ENCODE measurements at places on chromosomes 16 and 17.

DNA sequence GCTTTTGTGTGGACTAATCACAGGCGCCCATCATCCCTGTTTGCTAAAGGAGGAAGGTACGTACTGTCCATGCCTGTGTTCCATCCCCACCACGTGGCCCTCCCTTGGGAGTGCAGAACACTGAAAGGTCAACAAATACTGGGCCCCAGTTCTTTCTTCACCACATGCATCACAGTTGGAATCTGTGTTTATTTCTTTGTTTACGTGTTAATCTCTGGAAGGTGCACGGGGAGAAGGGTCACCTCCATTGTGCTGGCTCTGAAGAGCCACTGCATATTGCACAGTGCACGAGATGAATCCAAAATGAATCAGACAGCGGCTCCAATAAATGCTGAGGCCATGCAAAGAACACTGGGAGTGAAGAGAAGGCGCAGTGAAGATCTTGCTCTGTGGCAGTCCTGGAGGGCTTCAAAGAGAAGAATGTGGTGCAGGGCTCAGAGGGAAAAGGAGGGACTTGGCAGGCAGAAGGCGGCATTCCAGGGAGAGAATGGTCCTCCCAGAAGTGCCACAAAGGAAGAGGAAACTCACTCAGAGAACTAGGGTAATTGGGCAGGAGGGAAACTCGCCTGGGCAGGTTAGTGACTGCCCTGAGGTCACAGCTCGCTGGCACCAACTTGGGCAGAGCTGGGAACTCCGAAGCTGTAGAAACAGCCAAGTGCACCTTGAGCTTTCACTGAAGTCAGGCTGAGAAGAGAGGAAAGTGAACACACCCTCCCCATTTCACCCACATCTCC is 3.7 kb downstream of the RPH3AL start:
- DNase-seq: no peak

GRCh38 chr16:21150375-21151001 is at the start of gene DNAH3:
Gene DNAH3 (minus strand): TSS chr16:21150846. CDS start chr16:21150319, 527 bp downstream.
- DNase-seq: no peak

DNA sequence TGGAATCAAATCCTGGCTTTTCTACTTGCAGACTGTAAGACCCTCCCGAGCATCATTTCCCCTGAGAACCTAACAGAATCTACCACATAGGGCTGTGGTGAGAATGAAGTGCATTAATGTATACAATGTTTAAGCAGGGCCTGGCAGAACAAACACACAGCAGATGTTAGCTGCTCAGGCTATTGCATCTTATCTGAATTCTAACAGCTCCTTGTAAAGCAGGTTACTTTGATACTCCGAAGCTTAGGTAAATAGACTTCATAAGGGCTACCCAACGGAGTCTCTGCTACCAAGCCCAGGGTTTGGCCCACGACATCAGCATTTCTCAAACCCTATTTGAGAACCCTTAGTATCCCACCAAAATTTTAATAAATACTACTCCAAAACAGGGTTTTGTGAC is 24.4 kb upstream of the NOS2 start:
- no peak for DNase-seq

DNA sequence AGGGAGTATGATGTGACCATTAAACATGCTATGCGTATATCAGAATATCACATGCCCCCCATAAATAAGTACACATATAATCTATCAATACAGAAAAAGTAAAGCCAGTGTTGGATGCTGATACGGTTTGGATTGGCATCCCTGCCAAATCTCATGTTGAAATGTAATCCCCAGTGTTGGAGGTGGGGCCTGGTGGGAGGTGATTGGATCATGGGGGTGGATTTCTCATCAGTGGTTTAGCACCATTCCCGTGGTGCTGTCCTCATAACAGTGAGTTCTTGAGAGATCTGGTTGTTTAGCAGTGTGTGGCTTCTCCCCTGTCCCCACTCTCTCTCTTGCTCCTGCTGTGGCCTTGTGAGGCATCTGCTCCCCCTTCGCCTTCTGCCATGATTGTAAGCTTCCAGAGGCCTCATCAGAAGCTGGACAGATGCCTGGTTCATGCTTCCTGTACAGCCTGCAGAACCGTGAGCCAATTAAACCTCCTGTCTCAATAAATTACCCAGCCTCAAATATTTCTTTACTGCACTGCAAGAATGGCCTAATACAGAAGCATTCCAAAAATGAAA is 88.9 kb downstream of the AATF start:
- DNase-seq: no peak

- no peak for DNase-seq
Observed at GRCh38 chr16:68999114-68999513, 106.3 kb upstream of the HAS3 start.

DNA sequence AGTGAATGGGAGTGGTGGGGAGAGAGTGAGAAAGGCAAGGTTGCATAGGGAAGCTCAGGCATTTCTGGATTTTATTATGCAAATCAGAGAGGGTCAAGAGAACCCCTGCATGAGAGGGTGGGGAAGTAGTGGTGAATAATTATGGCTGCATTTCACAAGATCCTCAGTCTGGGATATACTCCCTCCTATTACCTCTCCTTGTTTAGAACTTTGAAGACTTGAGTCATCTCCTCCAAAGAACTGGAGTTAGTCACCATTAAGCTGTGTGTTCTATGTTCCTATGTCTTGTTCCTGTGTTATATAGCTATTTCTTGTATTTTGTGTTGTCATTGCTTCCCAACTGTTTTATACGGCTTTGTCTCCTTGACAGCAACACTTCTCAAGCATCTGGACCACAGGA is 18.4 kb downstream of the SOX9 start:
- no peak for DNase-seq

- DNase-seq: no peak
Observed at GRCh38 chr17:31051506-31051905, 43.3 kb upstream of the NF1 start.

DNA sequence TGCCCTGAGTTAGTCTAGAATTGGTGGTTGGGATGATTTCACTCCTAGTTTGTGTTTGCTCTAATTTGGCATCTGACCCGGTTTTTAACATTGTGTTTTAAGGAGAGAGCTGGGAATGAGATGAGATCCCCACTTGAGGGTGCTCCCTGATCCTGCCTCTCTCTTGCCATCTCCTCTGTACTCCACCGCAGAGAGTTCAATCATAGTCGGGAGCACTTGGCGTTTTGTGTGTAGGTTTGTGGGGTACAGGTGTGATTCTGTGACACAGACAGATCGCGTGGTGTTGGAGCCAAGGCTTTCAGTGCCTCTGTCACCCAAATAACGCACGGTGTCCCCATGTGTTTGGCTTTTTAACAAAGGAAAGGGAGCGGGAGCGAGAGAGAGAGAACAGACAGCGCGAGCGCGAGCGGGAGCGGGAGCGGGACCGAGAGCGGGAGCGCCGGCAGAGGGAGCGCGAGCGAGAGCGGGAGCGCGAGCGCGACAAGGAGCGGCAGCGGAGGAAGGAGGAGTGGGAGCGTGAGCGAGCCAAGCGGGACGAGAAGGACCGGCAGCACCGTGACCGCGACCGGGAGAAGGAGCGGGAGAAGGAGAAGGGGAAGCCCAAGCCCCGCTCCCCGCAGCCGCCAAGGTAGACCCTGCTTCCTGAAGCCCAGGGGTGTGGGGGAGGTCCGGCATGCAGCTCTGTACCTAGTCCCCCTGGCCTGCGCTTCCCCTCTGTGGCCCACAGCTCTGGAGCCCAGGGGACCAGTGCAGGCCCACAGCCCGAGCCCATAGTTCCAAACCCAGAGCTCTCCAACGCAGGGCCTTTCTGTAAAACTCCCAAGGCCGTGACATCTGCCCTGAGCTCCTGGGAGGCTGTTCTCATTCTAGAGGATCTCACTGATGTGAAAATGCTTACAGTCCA is 27.2 kb upstream of the IL17C start:
- no peak for DNase-seq

- DNase-seq: no peak
Observed at GRCh38 chr17:81317961-81318605, 23.0 kb upstream of the SLC38A10 start.

GRCh38 chr17:41686281-41686680 is 2.4 kb upstream of the EIF1 start:
- no peak for DNase-seq

DNA sequence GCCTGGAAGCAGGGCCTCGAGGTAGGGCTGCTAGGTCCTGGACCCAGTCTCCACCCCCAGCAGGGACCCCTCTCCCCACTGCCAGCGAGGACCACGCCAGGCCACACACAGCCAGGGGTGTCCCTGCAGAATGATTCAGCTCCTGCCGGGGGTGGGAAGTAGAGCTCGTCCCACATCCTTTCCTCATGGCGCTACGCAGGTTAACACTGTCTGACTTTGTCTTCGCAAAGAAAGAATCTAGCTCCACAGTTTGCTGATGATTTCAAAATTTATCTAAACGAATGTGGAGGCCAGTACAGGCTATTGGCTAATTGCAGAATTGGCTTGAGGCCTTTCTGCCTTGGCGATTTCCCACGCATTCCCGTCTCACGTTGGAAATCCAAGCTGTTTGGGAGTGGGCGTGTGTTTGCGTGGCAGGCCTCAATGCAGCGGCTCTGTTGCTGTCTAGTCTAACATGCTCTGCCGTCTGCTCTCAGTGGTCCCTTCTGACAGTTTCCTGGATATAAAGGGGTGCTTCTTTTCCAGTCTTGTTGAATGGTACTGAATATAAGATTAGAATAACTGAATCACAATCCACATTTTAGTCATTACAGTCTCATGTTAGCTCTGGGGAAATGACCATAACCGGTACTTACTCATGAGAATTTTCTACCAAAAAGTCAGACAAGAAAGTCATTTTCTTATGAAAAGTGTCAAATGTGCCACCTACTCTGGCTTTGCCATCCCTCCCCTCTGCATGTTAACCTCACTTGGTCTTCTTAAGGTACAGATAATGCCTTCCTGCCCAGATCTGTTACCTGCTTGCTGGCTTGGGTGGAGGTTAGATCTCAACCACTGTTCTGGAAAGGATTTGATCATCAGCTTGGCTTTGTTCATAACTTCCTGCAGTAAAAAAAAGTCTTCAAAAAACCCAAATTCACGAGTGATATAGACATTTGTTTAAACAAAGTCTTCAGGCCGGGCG is 252.4 kb downstream of the NTN1 start:
- no peak for DNase-seq

GRCh38 chr17:16875662-16876061 is 96.3 kb downstream of the TNFRSF13B start:
- no peak for DNase-seq

- no peak for DNase-seq
Observed at GRCh38 chr17:80055597-80055996, 19.2 kb downstream of the CCDC40 start.

DNA sequence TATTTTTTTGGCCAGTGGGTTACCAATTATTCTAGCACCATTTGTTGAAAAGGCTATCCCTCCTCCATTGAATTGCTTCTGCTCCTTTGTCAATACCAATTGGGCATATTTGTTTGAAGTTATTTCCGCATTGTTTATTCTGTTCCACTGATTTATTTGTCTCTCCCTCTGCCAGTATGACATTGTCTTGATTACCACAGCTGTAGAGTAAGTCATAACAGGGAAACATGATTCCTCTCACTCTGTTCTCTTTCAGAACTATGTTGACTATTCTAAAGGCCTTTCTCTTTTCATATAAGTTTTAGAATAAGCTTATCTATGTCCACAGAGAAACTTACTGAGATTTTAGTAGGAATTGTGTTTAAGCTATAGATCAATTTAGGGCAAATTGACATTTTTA is 94.3 kb downstream of the MAP2K6 start:
- DNase-seq: no peak
